Hematopoietic multipotent progenitor cell (in vitro differentiated cells): ENCODE measurements at places on chromosomes 7 and 10. TPM values are rescaled to one million over a fixed set of nuclear protein-coding genes. Genes with fewer than 3 reads are reported as not detected.
A peak's percentile ranks its signal among the peaks of the same experiment; 100 is the strongest.

Gene PRF1
- total RNA-seq, result 0.81 TPM

Gene MYH16
- total RNA-seq, result not detected

Gene CPA1
- total RNA-seq, result not detected

GRCh38 chr10:112735041-112735695 lies 214.9 kb upstream of the TCF7L2 start:
- no peak for DNase-seq

- no peak for DNase-seq
Observed at GRCh38 chr7:117951285-117951684, 78.0 kb upstream of the CTTNBP2 start.

- no peak for DNase-seq
Observed at GRCh38 chr7:123871998-123872867, 27.3 kb downstream of the HYAL4 start.

GRCh38 chr7:17227766-17228490 lies 70.5 kb upstream of the AHR start:
- DNase-seq, result no peak

- DNase-seq, result no peak
Observed at GRCh38 chr7:115851291-115851690, 179.3 kb downstream of the TFEC start.

GRCh38 chr10:75091146-75091545 lies 20.3 kb upstream of the SAMD8 start:
- no peak for DNase-seq

DNA sequence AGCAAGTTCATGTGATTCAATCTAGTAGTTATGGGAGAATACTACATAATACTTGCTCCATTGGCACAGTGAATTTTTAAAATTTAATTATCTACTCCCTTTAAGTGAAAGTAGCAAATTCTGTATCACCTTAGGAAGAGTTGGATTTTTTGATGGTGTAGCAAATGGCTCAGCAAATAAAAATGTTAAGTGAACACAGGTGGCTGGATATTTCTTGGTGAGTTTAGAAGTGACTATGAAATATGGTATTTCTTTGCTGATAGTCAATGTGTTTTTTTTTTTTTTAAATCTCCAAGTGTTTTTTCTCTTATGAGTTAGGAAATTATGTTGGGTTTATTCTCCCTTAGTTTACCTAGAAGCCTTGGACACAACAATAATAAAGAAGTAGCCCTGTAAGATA lies 67.8 kb downstream of the CREM start:
- no peak for DNase-seq

DNA sequence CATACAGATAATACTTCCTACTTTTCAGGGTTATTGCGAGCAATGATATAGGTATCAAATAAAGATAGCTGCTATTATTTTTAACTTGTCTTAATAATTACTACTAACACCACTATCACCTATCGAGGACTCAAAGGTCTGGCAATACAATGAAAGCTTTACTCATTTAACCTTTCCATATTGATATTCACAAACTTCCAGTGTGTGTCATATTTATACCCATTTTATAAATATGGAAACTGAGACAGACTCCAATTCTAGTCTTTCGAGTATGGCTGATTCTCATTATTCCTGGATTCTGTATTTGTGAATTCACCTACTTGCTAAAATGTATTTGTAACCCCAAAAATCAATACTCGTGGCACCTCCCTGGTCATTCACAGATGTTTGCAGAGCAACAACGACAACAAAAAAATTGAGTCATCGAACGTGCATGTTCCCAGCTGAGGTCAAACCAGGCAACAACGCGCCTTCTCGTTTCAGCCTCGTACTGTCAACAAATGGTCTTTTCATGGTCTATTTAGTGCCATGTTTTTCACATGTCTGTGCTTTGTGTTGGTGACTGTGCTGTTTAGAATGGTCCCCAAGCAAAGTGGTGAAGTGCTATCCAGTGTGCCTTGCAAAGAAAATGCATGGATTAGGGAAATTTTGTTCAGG lies 51.7 kb downstream of the SMURF1 start:
- DNase-seq, result no peak

DNA sequence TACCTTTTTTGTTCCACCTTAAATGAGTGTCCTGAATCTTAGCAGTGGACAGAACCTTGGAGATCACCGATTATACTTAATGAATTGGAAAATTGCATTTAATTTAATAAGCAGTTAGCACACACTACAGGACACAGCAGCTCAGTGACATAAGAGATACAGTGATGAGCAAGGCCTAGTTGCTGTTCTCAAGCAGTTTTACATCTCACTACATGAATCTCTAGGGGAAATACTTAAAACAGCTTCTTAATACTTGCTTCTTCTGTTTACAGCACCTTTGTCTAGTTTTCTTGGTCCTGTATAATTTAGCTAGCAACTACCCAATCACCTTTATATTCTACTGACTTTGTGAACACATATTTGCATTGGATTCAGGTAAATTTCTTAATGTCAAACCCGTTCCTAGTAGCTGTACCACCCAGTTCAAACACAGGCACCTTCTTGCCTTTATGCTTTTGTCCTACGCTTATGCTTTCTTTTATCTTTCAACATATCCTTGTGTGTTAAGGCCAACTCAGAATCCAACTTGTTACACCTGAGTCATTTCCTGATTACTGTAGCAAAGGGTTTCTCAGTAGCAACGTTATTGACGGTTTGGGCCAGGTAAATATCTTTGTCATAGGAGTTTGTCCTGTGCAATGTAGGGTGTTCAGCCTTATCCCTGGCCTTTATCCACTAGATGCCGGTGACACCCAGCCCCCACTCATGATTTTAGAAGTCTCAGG lies 1.8 kb downstream of the STAM start:
- DNase-seq, result no peak

GRCh38 chr7:129252128-129252527 lies 27.3 kb downstream of the AHCYL2 start:
- no peak for DNase-seq

- DNase-seq, result no peak
Observed at GRCh38 chr10:131722525-131723264, 178.1 kb upstream of the PPP2R2D start.

DNA sequence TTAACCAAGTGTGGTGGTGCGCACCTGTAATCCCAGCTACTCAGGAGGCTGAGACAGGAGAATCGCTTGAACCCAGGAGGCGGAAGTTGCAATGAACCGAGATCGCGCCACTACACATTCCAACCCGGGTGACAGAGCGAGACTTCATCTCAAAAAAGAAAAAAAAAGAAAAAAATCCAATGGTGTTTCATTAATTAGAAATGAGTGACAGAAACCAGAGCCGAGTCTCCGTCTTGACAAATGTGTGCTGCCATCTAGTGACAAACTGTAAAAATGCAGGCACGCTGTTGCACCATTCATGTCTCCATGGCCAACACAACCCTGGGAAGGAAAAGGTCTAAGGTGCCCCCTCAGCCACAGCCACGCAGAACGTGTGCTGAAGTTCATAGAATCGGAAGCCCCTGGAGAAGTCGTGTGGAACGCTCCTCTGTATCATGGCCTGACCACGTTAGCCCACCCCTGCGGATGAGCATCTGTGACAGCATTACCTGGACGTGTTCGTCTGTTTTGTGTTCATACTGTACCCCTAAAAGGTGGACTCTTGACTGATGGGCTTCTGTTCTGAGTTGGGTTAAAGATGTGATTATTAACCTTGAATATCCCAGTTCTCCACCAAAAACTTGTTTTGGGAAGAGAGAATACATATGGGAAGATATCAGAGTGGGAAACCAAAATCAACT lies 94.9 kb downstream of the LYZL2 start:
- DNase-seq, result peak; percentile 78
